Ureter (tissue), 1 donor: ENCODE measurements at places on chromosomes 1 and 21. TPM values are rescaled to one million over a fixed set of nuclear protein-coding genes. Genes with fewer than 3 reads are reported as not detected.

Gene HHAT
- 19.9 TPM for total RNA-seq

Gene GRHL3
- total RNA-seq, result 140 TPM

Gene PALMD
- total RNA-seq, result 29.1 TPM

Gene CD46
- 348 TPM for total RNA-seq

Gene TAF12
- total RNA-seq, result 19.8 TPM

Gene HORMAD1
- total RNA-seq, result 0.21 TPM

Gene PCAT6
- total RNA-seq, result 2.6 TPM

Gene RIPPLY3
- 0.18 TPM for total RNA-seq

Gene CLDN17
- not detected for total RNA-seq

Gene TTC22
- total RNA-seq, result 14.9 TPM

Gene GPR37L1
- 0.10 TPM for total RNA-seq

Gene VCAM1
- 19.1 TPM for total RNA-seq

Gene NEK2
- total RNA-seq, result not detected

Gene IQGAP3
- 0.68 TPM for total RNA-seq

Gene TCHH
- not detected for total RNA-seq

Gene OR2L8
- total RNA-seq, result not detected

Gene C1orf53
- total RNA-seq, result 1.7 TPM

Gene SNRPE
- 131 TPM for total RNA-seq

Gene SESN2
- 20.4 TPM for total RNA-seq

Gene OR2G6
- not detected for total RNA-seq

Gene HSPG2
- 298 TPM for total RNA-seq

Gene EXTL1
- total RNA-seq, result 0.23 TPM

Gene MAN1C1
- total RNA-seq, result 8.7 TPM

Gene S100A10
- 152 TPM for total RNA-seq

Gene SELP
- 24.0 TPM for total RNA-seq

Gene COL16A1
- 110 TPM for total RNA-seq

Gene HS2ST1
- 25.6 TPM for total RNA-seq

Gene TMPRSS3
- 1.7 TPM for total RNA-seq

Gene TSPAN2
- total RNA-seq, result 22.0 TPM

Gene ASCL5
- total RNA-seq, result not detected

Gene RBP7
- 8.5 TPM for total RNA-seq

Gene TMPRSS15
- not detected for total RNA-seq

Gene CRB1
- total RNA-seq, result 0.18 TPM

Gene FAM72B
- 0.68 TPM for total RNA-seq

Gene DPM3
- total RNA-seq, result 75.4 TPM

Gene TRIM67
- not detected for total RNA-seq

Gene USH2A
- 0.23 TPM for total RNA-seq

Gene IL22RA1
- 0.21 TPM for total RNA-seq

Gene ANKRD35
- 4.2 TPM for total RNA-seq

Gene RRP15
- total RNA-seq, result 28.9 TPM

Gene SPATA21
- not detected for total RNA-seq

Gene CDKN2C
- 11.0 TPM for total RNA-seq

Gene CYP4Z1
- 3.5 TPM for total RNA-seq

Gene MROH9
- not detected for total RNA-seq

Gene KRTAP13-2
- not detected for total RNA-seq

Gene SLC44A3
- 72.1 TPM for total RNA-seq

Gene PROK1
- total RNA-seq, result 9.3 TPM

Gene GPX7
- total RNA-seq, result 8.9 TPM

Gene ERG
- 27.2 TPM for total RNA-seq
